Activated CD4-positive, alpha-beta T cell treated with anti-CD3 and anti-CD28 coated beads, Interleukin-2, amount 10 ng/mL, durations not matched to agents 24 days and 14 days (primary cell): ENCODE measurements at places on chromosomes 5 and 9.
A peak's percentile ranks its signal among the peaks of the same experiment; 100 is the strongest.

DNA sequence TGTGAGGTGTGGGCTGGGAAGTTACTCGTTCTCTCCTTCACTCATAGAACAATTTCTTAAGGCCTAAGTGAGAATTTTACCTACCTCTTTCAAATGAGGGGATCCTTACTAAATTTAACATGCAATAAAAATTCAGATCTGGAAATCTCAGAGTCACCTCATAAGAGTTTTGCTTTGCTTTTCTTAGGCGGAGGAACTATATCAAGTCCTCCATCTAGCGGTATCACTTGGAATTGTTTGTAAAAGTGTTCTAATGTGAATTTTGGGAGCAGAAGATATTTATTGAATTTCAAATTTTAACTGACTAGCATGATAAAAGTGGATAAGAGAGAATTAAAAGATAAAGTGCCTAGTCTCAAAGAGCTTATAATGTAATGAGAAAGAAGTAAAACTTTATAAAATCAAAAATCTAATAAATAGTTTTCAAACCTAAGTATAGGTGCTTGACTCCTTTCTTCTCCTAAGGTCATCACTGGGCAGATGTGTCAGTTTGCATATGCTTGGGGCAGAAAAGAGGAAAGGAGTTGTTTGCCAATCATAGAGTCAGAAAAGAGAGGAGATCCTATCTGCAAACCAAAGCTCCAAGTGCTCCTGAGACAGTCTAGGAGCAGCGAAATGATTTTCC lies 145.7 kb upstream of the DAB2 start:
- no peak overlapping the region for H3K27ac ChIP-seq
- no peak overlapping the region for H3K4me3 ChIP-seq
- H3K4me1 ChIP-seq = no peaks in the 10 kb centered on the region
- DNase-seq = no peak
- no peaks in the 10 kb centered on the region for H3K36me3 ChIP-seq
- peaks cover 21% of the 10 kb centered on the region for H3K27me3 ChIP-seq

GRCh38 chr5:171549274-171549673 lies 129.8 kb downstream of the FGF18 start:
- H3K4me1 ChIP-seq = no peaks in the 10 kb centered on the region
- H3K4me3 ChIP-seq = no peak overlapping the region
- H3K36me3 ChIP-seq = no peaks in the 10 kb centered on the region
- no peak for DNase-seq

- no peaks in the 10 kb centered on the region for H3K27me3 ChIP-seq
- H3K36me3 ChIP-seq = peaks cover 21% of the 10 kb centered on the region
- DNase-seq = peak; percentile 64
- peak overlapping the region; percentile 89 for H3K27ac ChIP-seq
- peak overlapping the region; percentile 86 for H3K4me3 ChIP-seq
Measured at GRCh38 chr9:114612272-114612923, 1.3 kb downstream of the TMEM268 start.

- H3K4me1 ChIP-seq = peaks cover 6% of the 10 kb centered on the region
- no peaks in the 10 kb centered on the region for H3K36me3 ChIP-seq
- peak overlapping the region; percentile 88 for H3K27ac ChIP-seq
- H3K4me3 ChIP-seq = peak overlapping the region; percentile 64
- no peaks in the 10 kb centered on the region for H3K27me3 ChIP-seq
- DNase-seq = peak; percentile 59
Measured at GRCh38 chr9:134858051-134858841, 22.4 kb upstream of the FCN2 start.

DNA sequence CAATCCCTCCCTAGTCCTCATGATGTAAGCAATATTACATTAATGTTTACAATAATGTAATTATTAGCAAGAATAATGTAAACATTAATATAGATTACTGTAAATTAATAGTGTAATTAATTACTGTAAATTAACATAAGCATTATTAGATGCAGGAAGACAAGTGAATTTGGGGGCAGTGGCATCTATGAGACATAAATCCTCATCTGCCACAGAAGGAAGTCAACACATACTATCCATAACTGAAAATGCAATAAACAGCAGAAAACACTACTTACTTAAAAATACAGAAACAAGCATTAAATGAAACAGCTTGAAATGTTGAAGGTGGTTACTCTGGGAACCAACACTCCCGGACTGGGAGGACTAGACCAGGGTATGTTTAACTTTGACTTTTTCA lies 685 bp upstream of the NIPSNAP3A start:
- H3K27me3 ChIP-seq = no peaks in the 10 kb centered on the region
- DNase-seq = no peak
- H3K36me3 ChIP-seq = peaks cover 6% of the 10 kb centered on the region
- H3K4me1 ChIP-seq = peaks cover 26% of the 10 kb centered on the region
- peak overlapping the region; percentile 96 for H3K27ac ChIP-seq
- H3K4me3 ChIP-seq = peak overlapping the region; percentile 93

GRCh38 chr5:93348231-93348630 lies 232.8 kb downstream of the NR2F1-AS1 start:
- H3K36me3 ChIP-seq = no peaks in the 10 kb centered on the region
- no peak for DNase-seq
- H3K4me1 ChIP-seq = no peaks in the 10 kb centered on the region

GRCh38 chr9:14909961-14910805 lies at the start of gene FREM1:
Gene FREM1, minus strand, starts transcription at chr9:14910428. Its CDS starts 41,451 bp downstream, at chr9:14868977.
- no peaks in the 10 kb centered on the region for H3K4me1 ChIP-seq
- no peak for DNase-seq
- H3K4me3 ChIP-seq = no peak within 1 kb of the TSS

GRCh38 chr9:128724744-128725211 lies 851 bp upstream of the ZDHHC12 start:
- peaks cover 37% of the 10 kb centered on the region for H3K4me1 ChIP-seq
- H3K36me3 ChIP-seq = peaks cover 15% of the 10 kb centered on the region
- peak overlapping the region; percentile 99 for H3K4me3 ChIP-seq
- peak; percentile 85 for DNase-seq
- H3K27ac ChIP-seq = peak overlapping the region; percentile 89

- DNase-seq = peak; percentile 33
- H3K4me1 ChIP-seq = peaks cover 21% of the 10 kb centered on the region
- peak overlapping the region; percentile 6 for H3K27ac ChIP-seq
Measured at GRCh38 chr5:131217791-131218190, 46.1 kb upstream of the CDC42SE2 start.

- H3K4me1 ChIP-seq = no peaks in the 10 kb centered on the region
- H3K27me3 ChIP-seq = peaks cover 17% of the 10 kb centered on the region
- no peaks in the 10 kb centered on the region for H3K36me3 ChIP-seq
Measured at GRCh38 chr5:53537711-53538110, 22.7 kb upstream of the NDUFS4 start.

DNA sequence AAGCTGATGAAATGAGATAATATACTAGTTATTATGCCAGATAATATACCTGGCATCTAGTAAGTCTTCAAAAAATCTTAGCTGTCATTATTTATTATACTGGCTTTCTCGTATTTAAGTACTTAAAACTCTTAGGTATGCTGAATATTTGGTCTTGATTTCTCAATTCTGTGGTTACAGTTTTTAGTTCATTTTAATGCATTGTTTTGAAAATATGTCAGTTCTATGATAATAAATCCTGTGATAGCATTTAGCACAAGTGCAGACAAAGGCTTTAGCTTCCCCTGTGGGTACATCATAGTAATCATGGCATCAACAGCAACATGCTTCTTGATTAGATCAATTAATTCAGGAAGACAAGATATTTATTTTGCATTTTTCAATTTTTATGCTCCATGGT lies 133.0 kb downstream of the SMC2 start:
- H3K4me3 ChIP-seq = no peak overlapping the region
- H3K4me1 ChIP-seq = no peaks in the 10 kb centered on the region
- no peak for DNase-seq
- no peak overlapping the region for H3K27ac ChIP-seq
- H3K27me3 ChIP-seq = no peaks in the 10 kb centered on the region
- no peaks in the 10 kb centered on the region for H3K36me3 ChIP-seq

GRCh38 chr9:76453785-76454184 lies 5.2 kb upstream of the GCNT1 start:
- H3K4me1 ChIP-seq = peaks cover 22% of the 10 kb centered on the region
- no peak overlapping the region for H3K27ac ChIP-seq
- no peak overlapping the region for H3K4me3 ChIP-seq

DNA sequence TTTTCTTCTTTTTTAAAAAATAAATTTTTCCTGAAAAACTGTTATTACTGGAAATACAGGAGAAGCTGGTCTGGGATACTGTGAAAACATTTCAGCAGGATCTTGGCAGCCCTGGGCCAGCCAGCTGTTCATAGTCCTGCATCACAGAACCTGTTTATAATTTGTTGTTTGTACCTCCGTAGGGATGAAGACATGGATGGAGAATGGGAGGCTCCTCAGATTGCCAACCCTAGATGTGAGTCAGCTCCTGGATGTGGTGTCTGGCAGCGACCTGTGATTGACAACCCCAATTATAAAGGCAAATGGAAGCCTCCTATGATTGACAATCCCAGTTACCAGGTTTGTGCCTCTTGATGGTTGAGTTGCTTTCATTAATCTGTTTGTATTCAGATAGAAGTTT lies 12.4 kb upstream of the MAML1 start:
- H3K4me1 ChIP-seq = peaks cover 13% of the 10 kb centered on the region
- H3K27ac ChIP-seq = no peak overlapping the region
- H3K4me3 ChIP-seq = no peak overlapping the region
- peaks cover 74% of the 10 kb centered on the region for H3K36me3 ChIP-seq

- no peak for DNase-seq
- no peaks in the 10 kb centered on the region for H3K4me1 ChIP-seq
- H3K36me3 ChIP-seq = no peaks in the 10 kb centered on the region
- no peak overlapping the region for H3K27ac ChIP-seq
- H3K4me3 ChIP-seq = no peak overlapping the region
Measured at GRCh38 chr5:75148051-75148450, 88.6 kb downstream of the ANKRD31 start.

- H3K27ac ChIP-seq = no peak overlapping the region
- H3K4me3 ChIP-seq = no peak overlapping the region
- no peak for DNase-seq
- H3K4me1 ChIP-seq = no peaks in the 10 kb centered on the region
Measured at GRCh38 chr9:125674981-125675973, 31.7 kb downstream of the MAPKAP1 start.

- H3K4me1 ChIP-seq = no peaks in the 10 kb centered on the region
- H3K27ac ChIP-seq = no peak overlapping the region
- H3K36me3 ChIP-seq = no peaks in the 10 kb centered on the region
- H3K4me3 ChIP-seq = no peak overlapping the region
- H3K27me3 ChIP-seq = no peaks in the 10 kb centered on the region
Measured at GRCh38 chr5:124212934-124213333, 533.5 kb downstream of the ZNF608 start.

- no peak for DNase-seq
- H3K4me3 ChIP-seq = no peak overlapping the region
- no peaks in the 10 kb centered on the region for H3K27me3 ChIP-seq
Measured at GRCh38 chr5:150017226-150018005, 16.9 kb downstream of the HMGXB3 start.

DNA sequence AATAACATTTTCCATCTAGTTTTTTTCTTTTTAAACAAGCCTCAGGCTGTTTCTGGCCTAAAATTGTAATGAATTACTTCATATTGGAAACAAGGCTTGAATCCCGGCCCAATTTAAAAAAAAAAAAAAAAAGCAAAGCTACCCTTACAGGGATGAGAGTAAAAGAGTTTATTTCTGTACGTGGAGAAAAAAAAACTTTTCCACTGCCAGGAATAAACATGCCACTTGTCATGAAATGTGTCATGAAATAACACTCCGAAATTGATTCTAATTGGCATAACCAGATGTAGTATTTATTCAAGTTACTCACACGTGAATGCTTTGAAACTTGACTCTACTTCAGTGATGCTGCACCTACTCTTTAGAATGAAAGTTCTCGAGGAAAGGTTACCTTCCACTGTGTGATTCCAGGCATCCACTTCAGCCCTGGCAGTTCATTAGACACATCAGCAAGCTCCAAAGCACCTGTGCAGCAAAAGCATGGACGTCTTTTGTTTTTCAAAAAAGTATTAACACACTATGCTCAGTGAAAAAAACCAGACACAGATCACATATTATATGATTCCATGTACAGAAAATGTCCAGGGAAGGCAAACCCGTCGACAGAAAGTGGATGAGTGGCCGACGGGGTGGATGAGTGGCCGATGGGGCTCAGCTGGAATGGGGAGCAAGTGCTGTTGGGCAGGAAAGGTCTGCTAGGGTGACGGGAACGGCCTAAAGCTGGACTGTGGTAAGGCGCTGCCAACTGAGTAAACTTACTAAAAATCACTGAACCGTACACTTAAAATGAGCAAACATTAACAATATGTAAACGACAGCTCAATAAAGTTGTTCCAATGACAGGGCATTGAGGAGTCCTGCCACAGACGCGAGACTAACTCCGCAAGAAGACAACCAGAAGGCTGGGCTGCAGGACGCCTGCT lies 21.2 kb downstream of the NSUN2 start:
- no peak overlapping the region for H3K4me3 ChIP-seq
- H3K27ac ChIP-seq = no peak overlapping the region
- DNase-seq = no peak
- no peaks in the 10 kb centered on the region for H3K27me3 ChIP-seq
- peaks cover 23% of the 10 kb centered on the region for H3K4me1 ChIP-seq

DNA sequence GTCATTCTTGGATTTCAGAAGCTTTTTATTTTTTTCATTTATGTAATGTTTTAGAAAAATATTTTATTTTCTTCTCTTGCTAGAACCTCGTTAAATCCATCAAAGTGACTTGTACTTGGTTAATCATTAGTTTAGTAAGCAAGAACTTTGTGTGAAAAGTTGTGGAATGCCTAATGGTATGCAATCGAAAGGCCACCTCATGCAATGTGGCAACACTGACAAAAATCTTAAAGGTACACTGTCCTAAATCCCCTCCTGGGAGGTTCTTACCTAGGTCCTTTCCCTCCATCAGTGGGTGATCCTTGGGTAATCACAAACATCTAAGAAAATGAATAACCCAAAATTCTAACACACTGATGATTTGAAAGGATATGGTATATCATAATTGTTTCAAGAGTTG lies 304.2 kb downstream of the DNAH5 start:
- H3K36me3 ChIP-seq = no peaks in the 10 kb centered on the region
- no peak overlapping the region for H3K27ac ChIP-seq
- no peaks in the 10 kb centered on the region for H3K4me1 ChIP-seq
- DNase-seq = no peak

DNA sequence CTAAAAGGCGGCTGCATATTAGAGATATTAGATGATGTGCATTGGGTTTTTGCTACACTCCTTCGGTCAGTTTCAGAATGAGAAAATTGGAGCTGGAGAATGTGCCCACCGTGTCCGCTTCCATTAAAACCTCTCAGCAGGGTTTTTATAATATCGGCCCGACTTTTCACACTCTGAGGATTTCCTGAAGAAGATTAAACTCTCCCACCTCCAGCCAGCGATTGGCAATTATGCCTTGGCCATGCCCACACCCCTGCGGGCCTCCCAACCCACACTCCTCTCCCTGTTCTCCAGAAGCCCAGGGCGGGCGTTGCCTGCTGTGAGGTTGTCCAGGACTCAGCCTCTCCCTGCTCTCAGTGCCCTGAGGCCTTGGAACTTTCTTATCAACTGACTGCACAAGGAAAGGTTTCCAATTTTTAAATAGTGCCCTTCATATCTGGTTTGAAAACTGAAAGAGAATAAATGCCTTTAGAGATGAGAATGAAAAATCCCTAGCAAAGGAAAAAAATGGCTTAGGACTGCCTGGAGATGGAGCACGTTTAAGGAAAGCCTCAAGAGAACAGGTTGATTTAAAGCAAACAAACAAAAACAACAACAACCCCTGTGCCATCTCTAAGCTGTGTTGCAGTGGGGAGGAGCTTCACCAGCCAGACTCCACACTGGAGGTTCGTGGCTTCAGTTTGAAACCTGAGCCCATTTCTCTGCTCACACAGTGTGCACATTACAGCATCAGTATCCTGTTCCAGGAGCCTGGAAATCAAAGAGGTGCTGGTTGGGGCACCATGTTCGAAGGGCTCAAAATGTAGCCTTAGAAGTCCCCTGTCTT lies 292.9 kb downstream of the NSG2 start:
- no peak for DNase-seq
- H3K4me1 ChIP-seq = no peaks in the 10 kb centered on the region
- no peak overlapping the region for H3K4me3 ChIP-seq
- H3K36me3 ChIP-seq = no peaks in the 10 kb centered on the region
